ENCODE measurements at places on chromosomes 2 and 18.

DNA sequence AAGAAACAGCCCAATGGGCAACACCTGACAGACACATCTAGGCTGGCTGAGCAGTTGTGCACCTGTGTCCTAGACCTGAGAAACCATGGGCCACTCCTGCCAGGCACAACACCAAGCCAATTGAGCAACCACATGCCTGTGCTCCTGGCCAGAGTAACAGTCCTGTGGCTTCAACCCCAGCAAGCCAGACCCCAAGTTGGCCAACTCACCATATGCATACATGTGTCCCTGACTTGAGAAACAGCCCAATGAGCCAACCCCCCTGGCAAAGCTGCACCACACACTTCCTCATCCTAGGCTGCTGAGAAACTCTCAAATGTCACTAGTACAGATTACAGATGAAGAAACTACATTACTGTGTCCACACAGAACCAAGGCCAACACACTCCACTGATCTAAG, 36.6 kb downstream of the USP34 start:
- no peak for DNase-seq

GRCh38 chr2:136235546-136235945, 117.6 kb upstream of the CXCR4 start:
- no peak for DNase-seq

DNA sequence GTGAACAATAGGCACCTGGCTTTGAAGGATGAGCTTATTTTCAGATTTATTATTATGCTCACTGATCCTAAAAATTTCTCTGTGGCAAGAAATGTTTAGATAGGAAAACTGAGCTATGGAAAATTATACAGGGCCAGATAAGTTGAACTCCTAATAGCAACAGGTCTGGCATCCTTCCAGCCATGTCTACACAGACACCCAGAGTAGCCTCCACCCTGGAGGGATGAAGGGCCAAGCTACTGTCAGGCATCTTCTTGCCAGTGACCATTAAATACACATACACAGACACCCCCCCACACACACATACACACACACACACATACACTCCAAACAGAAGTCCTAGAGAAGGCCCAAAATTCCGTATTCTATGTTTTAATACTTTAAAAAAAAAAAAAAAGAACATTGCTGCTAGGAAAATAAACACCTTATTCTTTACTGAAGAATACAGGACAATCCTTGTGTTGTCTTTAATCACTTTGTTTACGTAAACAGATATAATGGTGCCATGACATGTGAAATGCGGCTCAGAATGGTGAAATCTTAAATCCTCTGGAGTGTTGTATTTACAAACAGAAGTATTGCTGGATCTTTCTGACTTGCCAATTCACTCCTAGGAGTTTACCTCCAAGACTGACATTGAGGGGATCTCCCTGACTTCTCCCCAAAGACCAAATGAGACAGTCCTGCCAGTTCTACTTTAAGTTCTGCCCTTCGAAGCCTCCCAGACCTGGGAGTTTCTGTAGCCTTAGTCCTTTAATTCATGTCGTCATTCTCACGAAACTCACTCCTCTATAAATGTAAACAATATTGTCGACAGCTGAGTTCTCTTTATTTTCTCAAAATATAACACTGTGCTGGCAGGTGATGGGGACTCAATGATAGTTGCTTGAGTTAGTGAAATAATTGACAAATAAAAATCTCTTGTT, 163.1 kb downstream of the ANTXR1 start:
- DNase-seq = no peak

GRCh38 chr2:241087420-241088268, 14.4 kb downstream of the MTERF4 start:
- no peak for DNase-seq

- DNase-seq = no peak
These were observed 925 bp downstream of the SESTD1 start for GRCh38 chr2:179263446-179264367.

- DNase-seq = no peak
These were observed 63.1 kb upstream of the LYPD1 start for GRCh38 chr2:132733094-132733493.

DNA sequence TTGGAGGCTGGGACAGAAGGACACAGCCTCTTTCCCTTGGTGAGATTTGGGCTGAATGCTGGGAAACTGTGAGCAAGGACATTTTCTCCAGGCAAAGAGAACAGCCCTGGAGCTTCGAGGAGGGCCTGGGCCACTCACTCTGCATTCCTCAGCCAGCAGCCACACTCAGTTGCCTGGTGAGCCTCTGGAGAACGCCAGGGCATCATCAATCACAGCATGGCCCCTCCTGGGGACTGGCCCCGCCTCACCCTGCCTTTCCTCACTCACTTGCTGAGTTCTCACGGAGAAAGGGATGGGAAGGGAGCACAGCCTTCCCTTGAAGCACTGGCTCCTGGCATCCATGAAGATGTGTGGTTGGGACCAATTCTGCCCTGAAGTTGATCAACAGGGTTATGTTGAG, 55.0 kb downstream of the APOB start:
- no peak for DNase-seq

DNA sequence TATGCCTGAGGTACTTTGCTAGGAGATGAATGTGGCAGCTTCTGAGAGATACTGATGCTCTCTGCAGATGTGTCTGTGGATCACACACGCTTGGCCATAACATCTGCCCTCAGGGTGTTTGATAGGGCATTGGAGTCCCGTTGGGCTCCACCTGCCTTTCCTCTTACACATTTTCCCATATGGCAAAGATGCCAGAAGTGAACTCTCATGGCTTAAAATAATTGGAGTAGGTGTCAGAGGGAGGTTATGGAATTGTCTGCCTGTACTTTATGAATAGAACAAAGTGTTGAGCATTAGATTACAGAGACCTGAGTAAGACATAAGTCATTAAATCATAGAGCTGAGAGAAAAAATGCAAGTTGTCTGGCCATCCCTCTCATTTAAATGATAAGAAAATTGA, 75.3 kb upstream of the PNPT1 start:
- no peak for DNase-seq

DNA sequence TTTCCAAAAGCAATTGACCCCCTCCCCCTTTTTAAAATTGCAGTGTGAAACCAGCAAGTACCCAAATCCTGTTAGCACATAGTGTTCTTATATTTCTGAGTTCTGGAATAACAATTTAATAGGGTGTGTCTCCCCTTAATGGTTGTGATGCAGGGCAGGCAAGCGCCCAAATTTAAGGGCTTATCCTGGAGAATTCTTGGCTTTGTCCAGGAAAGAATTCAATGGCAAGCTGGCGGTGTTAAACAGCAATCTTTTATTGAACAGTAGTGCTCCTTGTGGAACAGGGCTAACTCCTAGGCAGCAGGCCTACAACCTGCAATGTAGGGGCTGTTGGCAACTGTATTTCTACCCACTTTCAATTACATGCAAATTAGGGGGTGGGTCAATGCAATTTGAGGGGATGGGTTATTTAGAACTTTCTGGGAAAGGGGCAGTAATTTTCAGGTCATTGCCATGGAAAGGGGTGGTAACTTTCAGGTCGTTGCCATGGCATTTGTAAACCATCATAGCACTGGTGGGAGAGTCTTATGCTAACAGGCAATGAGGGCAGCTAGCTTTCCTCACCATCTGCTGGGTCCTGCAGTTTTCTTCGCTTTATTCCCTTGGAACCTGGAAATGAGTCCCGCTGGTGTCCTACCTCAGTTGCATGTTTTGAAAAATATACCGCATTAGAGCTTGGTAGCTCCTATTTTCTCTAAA, 149.0 kb upstream of the KCTD1 start:
- no peak for DNase-seq

DNA sequence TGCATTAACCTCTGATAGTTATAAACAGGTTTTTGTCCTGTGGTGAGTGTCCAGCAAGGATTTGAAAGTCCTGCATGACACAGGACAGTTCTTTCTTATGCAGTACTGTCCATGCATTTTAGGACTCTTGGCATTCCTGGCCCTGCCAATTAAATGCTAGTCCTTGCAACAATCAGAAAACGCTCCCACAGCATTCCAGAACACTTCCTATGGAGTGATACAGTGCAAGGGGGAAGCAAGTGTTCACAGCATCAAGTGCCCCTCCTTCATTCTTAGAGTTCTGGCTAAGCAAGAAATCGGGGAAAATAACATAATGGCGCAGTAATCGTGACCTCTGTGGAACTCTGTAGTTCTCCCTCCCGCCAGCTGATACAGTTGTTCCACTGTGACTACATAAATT, 62.9 kb downstream of the ARHGAP28 start:
- no peak for DNase-seq

GRCh38 chr18:3885209-3885792, 435.3 kb downstream of the TGIF1 start:
- no peak for DNase-seq

- DNase-seq = no peak
These were observed 257.5 kb downstream of the SETBP1 start for GRCh38 chr18:44937960-44938719.

DNA sequence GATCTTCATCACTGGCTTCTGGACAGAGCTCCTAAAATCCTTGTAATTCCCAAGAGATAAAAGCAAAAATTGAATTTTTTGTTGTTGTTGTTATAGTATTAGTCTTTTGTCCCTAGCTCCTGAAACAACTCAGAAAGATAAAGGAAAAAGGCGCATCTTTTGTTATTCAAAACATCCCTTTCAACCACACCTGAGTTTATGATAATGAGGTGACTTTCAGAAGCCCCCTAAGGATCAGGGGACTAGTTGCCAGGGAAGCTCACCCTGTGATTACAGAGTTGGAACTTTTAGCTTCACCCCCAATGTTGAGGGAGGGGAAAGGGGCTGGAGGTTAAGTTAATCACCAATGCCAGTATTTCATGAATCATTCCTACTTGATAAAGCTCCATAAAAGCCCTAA, 10.3 kb upstream of the CERKL start:
- no peak for DNase-seq

GRCh38 chr18:75068682-75069435, 140.1 kb downstream of the PTGR3 start:
- no peak for DNase-seq

DNA sequence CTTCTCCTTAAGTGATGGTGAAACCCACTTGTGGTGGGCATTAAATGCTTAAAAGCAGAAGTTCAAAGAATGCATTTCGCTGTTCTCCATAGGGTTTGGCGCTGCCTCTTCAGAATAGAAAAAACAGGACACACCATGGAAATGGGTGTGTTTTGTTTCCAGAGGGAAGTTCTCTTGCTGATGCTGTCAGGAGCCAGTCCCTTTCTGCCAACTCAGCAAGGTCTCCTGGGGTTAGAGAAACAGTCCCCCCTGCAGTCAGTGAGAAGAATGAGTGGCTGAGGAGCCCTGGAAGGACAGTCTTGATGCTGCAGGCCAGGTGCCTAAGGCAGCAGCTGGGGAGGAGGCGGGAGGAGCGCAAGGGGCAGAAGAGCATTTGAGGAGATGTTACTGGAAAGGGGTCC, 37.8 kb upstream of the ASAP2 start:
- no peak for DNase-seq

- no peak for DNase-seq
These were observed 76.6 kb downstream of the ALK start for GRCh38 chr2:29844713-29845326.

GRCh38 chr2:106885971-106886915, at the start of gene ST6GAL2:
Gene ST6GAL2, minus strand, starts transcription at chr2:106886167. Its CDS starts 42,190 bp downstream, at chr2:106843977.
- no peak for DNase-seq

- DNase-seq = no peak
These were observed 194.0 kb downstream of the LRATD1 start for GRCh38 chr2:14826518-14826917.

DNA sequence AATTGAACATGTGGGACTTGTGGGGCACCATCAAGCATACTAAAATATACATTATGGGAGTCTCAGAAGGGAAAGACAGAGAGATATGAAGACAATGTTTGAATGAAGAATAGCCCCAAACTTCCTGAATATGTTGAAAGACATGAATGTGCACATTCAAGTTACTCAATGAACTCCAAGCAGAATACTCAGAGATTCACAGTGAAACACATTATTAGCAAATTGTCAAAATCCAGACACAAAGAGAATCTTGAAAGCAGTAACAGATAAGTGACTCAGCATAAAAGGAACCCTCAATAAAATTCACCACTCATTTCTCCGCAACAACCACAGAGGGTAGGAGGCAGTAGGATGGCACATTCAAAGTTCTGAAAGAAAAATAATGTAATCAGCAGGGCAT, 8.8 kb downstream of the C2orf92 start:
- no peak for DNase-seq

GRCh38 chr18:45482286-45482685, 133.0 kb upstream of the SLC14A2 start:
- no peak for DNase-seq

DNA sequence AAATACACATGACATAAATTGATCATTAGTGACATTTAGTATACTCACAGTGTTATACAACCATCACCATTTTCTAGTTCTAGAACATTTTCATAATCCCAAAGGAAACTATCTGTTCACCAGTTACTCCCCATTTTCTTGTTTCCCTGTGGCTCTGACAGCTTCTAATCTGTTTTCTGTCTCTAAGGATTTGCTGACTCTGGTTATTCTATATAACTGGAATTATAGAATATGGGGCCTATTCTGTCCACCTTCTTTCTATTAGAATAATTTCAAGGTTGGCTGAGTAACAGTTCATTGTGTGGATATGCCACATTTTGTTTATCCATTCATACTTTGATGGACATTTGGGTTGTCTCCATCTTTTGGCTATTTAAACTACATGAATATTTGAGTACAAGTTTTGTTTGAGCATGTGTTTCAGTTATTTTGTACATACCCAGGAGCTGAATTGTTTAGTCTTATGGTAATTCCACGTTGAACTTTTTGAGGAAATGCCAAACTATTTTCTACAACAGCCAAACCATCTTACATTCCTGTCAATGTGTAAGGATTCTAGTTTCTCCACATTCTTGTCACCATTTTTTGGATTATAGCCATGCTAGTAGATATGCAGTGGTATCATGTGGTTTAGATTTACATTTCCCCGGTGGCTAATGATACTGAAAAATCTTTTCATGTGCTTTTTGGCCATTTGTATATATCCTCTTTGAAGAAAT, 20.5 kb downstream of the KIAA1328 start:
- no peak for DNase-seq

DNA sequence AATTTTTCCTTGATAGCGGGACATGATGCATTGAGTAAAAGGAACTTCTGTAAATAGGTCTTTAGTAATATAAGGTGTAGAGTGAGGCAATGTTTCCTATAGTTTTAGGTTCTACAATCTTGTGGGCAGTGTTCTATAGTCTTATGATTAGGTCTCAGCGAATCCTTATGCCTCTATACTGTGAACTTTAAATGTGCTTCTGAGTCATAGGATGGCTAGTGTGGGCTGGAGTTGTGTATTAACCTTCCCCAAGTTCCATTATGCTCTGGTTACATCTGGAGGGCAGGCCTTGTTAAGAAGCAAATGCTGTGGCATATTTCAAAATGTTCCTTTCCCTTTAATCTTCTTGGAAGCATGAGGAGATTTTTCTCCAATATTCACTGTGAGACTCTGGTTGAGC, 73.5 kb downstream of the ROCK2 start:
- DNase-seq = no peak

Data from stimulated activated CD4-positive, alpha-beta T cell treated with anti-CD3 and anti-CD28 coated beads, Interleukin-1b, Interleukin-23, amount 100 ng/mL, for 1 hour (primary cell).